NCI-H460 (cell line): ENCODE measurements at places on chromosomes 7 and 10.

DNA sequence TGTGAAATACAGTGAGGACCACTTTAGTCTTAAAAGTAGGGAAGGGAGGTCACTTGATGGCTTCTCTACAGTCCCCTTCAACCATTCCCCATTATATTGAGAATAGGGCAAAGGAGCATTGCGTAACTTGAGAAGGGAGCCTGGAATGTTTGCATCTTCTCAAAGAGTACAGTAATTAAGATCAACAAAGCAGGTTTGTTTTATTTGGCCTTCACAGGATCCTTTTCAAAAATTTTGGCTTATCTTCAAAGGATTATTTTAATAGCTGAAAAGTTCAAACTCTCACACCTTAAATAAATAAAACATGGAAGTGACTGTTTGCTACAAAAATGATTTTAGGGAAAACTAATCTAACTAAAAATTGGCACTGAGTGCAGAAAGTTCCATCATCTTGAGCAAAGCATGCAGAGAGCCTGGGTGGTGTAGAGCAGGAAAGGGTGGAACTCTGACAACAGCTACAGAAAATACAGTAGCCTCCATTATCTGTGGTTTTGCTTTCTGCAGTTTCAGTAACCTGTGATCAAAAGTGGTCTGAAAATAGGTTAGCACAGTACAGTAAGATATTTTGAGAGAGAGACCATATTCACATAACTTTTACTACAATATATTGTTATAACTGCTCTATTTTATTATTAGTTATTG, 214.0 kb downstream of the MDFIC start:
- no peak for DNase-seq

GRCh38 chr7:45573661-45574415, at the start of gene ADCY1:
Gene ADCY1 (plus strand): TSS chr7:45574368. CDS start chr7:45574544, 176 bp downstream.
- peak; percentile 14 for DNase-seq

GRCh38 chr10:90180886-90181691, 479.7 kb downstream of the KIF20B start:
- no peak for DNase-seq

- no peak for DNase-seq
Measured at GRCh38 chr10:74055383-74056049, 57.6 kb downstream of the VCL start.

DNA sequence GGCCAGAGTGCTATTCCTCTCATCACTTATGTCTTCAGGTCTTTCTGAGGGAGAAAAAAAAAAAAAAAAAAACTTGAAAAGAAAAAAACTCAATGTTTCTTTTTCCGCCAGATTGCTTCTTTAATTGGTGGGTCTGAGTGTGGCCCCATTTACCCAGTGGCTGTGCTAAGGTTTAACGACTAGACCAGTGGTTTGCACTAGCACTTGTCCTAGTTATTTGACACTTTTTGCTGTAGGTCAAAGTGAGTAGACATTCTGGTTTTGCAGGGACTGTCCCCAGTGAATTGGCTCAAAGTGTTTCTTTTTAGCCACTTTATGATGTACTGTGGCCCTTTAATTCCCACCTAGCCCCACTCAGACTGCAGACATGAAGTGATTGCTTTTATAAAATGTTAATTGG, 273.3 kb downstream of the PTEN start:
- no peak for DNase-seq

DNA sequence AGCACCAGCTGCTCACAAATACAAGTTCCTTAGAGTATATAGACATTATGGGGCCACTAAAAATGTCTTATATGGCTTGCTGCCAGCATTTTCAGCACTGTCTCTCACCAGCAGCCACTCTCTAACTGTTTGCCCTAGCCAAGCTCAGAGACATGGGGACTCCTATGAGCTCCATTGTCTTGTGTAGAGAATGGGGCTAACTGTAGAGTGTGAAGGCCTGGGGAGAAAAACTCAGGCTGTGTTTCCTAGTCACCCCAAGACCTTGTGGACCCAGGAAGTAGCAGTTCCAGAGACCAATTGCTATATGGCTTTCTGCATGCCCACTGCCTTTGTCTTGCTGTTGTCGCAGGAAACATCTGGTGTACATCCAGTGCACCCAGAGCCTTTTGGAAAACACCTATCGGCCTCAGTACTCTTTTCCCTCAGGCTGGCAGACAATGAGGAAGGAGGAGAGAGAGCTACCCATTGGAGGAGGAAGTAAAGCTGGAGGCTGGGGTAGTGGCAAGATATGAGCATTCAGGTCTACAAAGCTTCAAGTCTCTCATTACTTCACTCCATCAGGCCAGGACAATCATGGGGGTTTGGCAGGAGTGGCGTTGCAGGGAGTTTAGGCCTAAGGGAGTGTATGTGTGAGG, 28.4 kb downstream of the ENTPD1 start:
- DNase-seq = no peak

DNA sequence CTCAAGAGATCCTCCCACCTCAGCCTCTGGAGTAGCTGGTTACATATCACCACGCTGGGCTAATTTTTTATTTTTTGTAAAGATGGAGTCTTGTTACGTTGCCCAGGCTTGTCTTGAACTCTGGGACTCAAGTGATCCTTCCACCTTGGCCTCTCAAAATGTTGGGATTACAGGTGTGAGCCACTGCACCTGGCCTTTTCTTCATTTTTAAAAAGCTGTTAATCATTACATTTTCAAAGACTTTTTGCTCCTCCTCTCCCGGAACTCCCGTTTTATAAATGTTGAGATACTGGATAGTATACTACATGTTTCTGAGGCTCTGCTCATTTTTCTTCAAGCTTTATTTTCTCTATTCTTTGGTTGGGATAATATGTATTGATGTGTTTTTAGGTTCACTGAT, 16.4 kb downstream of the AOAH start:
- no peak for DNase-seq

DNA sequence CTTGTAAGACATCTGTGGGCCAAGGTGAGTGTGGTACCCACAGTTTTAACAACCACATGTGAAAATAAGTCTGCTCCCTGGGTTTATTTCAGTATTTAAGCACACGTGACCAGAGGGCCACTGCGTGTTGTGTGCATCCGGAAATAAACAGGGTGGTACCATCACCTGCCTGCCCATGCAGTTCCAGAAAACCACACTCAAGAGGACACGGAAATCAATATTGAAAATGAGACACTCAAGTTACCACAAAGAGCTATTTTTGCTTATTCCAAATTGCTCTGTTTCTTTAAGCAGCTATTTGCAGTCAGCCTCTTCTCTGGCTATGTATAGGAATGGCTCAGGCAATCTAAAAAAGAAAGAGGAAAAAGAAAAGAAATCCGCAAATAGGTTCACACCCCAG, 71.8 kb upstream of the LOXL4 start:
- no peak for DNase-seq

- no peak for DNase-seq
Measured at GRCh38 chr7:112788778-112789343, 1.3 kb downstream of the TMEM168 start.

DNA sequence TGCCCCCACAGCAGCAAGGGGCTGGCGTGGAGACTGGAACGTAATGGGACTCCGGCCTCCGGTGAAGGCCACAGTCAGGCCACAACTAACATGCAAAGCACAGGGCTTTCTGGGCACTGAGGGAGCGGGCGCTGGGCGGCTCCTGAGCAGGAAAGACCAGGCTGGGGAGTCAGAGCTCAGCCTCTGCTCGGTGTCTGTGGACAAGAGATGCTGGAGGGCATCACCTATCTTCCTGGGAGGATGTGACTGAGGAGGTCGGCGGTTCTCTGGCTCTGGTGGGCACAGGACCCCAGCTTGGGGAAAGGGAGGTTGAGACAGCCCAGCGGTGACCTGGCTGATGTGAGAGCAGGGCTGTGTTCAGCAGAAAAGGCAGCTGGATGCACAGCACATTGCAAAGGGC, 11.7 kb downstream of the CNPY1 start:
- DNase-seq = no peak

DNA sequence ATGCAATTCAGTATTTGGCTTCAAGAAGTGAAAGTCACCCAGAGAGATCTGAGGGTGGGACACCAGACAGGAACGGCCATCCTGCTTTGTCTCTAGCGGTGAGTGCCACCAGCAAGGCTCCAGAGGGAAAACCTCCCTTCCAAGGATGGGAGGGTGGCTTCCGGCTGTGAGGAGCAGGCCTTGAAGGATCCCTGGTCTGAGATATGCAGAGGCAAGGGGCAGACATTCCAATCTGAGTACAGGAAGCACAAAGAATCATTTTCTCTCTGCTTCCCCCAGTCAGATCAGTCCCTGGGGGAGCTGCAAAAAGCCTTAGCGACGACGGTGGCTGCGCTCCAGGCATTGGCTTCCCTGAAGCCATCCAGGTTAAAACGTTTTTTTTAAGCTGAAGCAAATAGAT, 167.4 kb downstream of the TEX36 start:
- DNase-seq = no peak

GRCh38 chr10:13649844-13650520, 63.2 kb downstream of the PRPF18 start:
- no peak for DNase-seq

DNA sequence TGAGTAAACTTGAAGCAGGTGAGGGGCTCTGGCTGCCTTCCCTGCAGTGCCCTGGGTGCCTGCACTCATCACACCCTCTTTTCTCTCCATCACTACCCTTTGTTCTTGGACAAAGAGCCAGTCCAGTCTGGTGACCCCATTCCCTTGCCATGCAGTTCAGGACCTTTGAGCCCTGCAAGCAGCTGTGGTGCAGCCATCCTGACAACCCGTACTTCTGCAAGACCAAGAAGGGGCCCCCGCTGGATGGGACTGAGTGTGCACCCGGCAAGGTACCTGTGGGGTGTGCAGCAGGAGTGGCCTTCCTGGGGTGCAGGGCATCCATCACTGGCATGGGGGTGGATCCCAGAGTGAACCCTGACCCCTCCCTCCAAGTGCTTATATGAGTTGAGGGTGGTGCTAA, 48.7 kb downstream of the TBATA start:
- DNase-seq = no peak

- no peak for DNase-seq
Measured at GRCh38 chr7:150435047-150435389, 15.4 kb upstream of the GIMAP8 start.

GRCh38 chr7:76294344-76295024, 8.0 kb upstream of the HSPB1 start:
- peak; percentile 94 for DNase-seq

DNA sequence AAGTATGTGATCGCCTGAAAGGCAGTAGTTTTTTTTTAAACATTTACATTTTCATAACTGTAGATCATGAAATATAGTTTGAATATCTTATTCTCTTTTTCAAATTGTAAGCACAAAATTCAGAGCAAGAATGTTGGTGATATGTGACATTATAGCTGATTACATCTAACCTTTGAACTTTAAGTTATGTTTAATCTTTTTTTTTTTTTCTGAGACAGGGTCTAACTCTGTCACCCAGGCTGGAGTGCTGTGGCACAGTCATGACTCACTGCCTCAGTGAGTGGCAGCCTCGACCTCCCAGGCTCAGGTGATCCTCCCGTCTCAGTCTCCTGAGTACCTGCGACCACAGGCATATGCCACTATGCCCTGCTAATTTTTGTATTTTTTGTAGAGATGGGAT, 278.7 kb upstream of the NEBL start:
- no peak for DNase-seq

DNA sequence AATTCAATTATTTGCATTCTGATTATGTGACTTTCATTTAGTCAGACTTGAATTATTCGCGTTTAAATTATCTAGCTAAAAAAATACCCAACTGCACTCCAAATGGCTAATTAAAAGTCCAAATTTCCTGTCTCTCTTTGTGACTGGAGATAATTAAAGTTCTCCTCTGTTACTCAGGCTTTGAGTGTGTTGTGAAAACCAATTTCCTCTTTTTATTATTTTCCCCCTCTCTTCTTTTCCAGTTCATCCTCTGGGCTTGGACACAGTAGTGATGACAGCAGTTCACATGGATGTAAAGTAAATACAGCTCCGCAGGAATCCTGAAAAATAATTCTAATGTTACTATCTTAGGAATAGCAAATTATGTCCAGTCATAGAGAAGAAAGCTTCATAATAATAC, 80.6 kb downstream of the SNX10 start:
- no peak for DNase-seq

DNA sequence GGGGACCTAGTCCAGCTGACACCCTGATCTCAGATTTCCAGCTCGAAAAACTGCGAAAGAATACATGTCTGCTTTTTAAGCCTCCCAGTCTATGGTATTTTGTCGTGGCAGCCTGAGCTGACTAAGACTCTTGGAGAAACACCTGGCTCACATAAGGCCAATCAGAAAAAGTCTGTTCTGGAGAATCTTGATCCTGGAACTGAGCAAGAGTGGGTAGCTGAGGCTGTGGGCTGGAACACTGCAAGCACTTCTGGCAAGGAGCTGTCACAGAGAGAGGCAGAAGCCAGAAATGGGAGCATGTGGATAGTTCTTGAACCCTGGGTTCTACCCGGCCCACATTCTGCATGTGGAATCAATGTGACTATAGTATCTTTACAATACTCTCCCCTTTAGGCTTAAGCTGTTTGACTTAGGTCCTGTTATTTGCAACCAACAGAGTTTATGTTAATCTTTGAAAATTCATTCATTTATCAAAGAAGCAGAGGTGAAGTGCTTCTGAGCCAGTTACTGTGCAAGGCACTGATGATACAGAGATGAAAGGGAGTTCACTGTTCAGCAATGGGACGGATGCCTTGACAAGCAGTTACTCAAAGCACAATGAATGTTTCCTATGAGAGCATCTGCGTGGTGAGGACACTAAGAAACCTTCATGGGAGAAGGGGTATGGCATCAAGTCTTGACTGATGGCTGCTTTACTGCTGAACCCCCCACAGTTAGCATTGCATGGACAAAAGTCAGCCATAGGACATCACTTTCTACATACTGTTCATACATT, 4.4 kb upstream of the C10orf90 start:
- DNase-seq = no peak

DNA sequence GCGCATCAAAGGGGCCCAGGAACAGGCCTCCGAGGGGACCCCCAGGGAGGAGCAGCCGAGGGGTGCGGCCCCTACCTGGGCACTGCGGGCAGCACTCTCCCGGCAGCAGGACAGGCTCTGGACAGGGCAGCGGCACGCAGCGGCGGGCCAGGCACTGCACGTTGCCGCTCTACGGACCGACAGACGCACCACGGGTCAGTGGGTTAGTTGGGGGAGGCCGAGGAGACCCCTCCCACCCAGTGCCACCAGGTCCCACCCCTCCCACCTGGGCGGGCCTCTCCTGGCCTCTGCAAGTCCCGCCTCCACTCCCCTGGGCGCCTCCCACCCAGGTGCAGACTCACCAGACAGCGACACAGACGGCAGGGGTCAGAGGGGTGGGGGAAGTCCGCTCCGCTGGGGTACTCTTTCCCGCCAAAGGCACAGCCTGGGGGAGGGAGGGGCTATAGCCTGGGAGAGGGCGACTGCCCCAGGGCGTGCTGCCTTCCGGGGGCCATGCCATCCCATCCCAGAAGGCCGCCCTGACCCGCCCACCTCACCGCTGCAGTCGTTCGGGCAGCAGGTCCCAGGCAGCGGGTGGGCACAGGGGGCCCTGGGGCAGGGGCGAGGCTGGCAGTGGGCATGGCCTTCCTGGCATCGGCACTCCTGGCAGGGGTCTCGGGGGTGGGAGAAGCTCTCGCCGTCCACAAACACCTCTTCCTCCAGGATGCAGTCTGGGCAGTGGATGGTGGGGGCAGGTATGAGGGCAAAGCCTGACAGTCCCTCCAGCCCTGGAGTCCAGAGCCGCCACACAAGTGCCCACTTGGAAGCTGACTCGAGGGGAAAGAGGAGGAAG, 19.2 kb downstream of the KCP start:
- DNase-seq = no peak

- DNase-seq = no peak
Measured at GRCh38 chr7:74175340-74175739, 1.2 kb downstream of the EIF4H start.

- DNase-seq = peak; percentile 29
Measured at GRCh38 chr10:48506147-48506917, 98.5 kb downstream of the ARHGAP22 start.
